T-cell (primary cell): ENCODE measurements at places on chromosomes 5 and 9. TPM values are rescaled to one million over a fixed set of nuclear protein-coding genes. Genes with fewer than 3 reads are reported as not detected.

- H3K27me3 ChIP-seq = no peaks in the 10 kb centered on the region
- no peak overlapping the region for H3K27ac ChIP-seq
- H3K36me3 ChIP-seq = no peaks in the 10 kb centered on the region
- H3K4me1 ChIP-seq = no peaks in the 10 kb centered on the region
- H3K4me3 ChIP-seq = no peak overlapping the region
Observed at GRCh38 chr5:174572591-174572990, 151.8 kb upstream of the MSX2 start.

DNA sequence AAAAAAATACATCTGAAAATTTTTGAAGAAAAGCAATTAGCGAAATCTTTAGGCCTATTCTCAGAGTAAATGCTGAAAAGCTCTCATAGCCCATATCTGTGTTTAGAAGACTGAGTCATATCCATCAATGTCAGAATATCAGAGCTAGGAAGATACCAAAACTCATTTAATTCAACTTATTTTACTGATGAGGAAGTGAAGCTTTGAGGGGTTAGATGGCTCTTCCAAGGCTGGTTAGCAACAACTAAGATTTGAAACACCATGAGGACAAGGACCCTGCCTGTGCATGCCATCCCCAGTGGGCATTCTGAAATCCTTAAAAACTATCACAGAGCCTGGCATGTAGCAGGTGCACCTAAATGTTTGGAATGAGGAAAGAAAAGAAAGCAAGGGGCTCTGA is 2.5 kb downstream of the FREM1 start:
- H3K27ac ChIP-seq = no peak overlapping the region
- no peaks in the 10 kb centered on the region for H3K4me1 ChIP-seq
- no peak for DNase-seq
- H3K4me3 ChIP-seq = no peak overlapping the region
- H3K27me3 ChIP-seq = no peaks in the 10 kb centered on the region

DNA sequence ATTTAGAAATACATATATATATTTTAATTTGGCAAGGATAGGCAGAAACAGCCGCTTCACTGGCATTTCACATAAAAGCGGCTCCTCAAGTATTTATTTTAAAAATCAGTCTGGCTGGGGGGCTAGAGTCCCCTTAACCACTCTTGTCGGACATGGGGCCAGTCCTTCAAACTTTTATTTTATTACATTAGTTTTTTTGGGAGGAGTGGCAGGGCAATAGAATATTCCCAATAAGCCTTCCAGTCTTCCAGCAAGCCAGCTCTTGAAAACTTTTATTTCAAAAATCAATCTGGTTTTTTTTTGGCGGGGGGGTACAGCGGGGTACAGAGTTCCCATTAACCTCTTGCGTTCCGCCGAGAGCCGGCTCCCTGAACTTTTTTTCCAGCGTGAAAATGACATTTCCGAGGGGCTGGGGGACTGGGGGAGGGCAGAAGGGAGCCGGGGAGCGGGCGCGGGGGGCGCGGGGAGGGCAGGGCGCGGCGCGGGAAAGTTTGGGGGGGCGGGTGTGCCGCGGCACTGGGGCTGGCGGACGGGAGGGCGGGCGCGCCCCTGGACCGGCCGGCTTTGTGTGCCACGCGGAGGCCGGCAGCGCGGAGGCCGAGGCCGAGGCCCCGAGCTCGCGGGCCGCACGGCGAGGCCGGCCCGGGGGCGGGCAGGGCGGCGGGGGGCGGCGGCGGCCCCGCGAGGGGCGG is 504 bp upstream of the ZNF618 start:
- H3K27ac ChIP-seq = no peak overlapping the region
- no peaks in the 10 kb centered on the region for H3K36me3 ChIP-seq
- no peak overlapping the region for H3K4me3 ChIP-seq
- H3K27me3 ChIP-seq = peaks cover 13% of the 10 kb centered on the region

DNA sequence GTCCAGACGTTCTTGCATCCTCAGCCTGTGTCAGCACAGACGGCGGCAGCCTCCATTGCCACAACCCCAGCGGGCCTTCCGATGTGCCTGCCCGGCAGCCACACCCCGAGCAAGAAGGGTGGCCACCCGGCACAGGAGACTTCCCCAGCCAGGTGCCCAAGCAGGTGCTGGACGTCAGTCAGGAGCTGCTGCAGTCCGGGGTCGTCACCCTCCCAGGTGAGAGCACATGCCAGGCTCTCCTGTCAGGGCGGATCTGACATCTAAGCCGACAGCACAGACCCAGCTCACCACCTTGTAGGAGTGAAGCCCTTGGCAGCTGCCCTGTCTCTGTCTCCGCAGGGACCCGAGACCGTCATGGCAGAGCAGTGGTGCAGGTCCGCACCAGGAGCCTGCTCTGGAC is 48.3 kb upstream of the LRRC14B start:
- H3K27ac ChIP-seq = no peak overlapping the region
- H3K27me3 ChIP-seq = no peaks in the 10 kb centered on the region
- H3K4me3 ChIP-seq = no peak overlapping the region
- H3K36me3 ChIP-seq = no peaks in the 10 kb centered on the region
- no peak for DNase-seq

GRCh38 chr9:133377721-133378216 is 1.6 kb downstream of the STKLD1 start:
- no peak for DNase-seq
- peaks cover 6% of the 10 kb centered on the region for H3K36me3 ChIP-seq
- H3K4me1 ChIP-seq = peaks cover 35% of the 10 kb centered on the region

DNA sequence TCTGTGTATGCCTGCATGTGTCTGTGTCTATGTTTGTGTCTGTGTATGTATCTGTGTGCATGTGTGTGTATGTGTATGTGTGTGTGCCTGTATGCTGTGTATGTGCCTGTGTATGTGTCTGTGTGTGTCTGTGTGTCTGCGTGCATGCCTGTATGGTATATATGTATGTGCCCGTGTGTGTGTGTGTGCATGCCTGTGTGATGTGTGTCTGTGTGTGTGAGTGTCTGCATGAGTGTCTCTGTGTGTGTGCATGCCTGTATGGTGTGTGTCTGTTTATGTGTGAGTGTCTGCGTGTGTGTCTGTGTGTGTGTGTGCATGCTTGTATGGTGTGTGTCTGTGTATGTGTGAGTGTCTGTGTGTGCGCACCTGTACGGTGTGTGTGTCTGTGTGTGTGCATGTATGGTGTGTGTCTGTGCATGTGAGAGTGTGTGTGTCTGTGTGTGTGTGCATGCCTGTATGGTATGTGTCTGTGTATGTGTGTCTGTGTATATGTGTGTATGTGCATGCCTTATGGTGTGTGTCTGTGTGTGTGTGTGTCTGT is 137.1 kb upstream of the IRX2 start:
- no peak overlapping the region for H3K4me3 ChIP-seq
- H3K36me3 ChIP-seq = no peaks in the 10 kb centered on the region
- no peaks in the 10 kb centered on the region for H3K4me1 ChIP-seq
- H3K27ac ChIP-seq = no peak overlapping the region
- H3K27me3 ChIP-seq = no peaks in the 10 kb centered on the region
- no peak for DNase-seq

CD14 gene
- total RNA-seq = 0.70 TPM

SHROOM1 gene
- total RNA-seq = 0.62 TPM
